ENCODE measurements at places on chromosomes 11 and 22.

DNA sequence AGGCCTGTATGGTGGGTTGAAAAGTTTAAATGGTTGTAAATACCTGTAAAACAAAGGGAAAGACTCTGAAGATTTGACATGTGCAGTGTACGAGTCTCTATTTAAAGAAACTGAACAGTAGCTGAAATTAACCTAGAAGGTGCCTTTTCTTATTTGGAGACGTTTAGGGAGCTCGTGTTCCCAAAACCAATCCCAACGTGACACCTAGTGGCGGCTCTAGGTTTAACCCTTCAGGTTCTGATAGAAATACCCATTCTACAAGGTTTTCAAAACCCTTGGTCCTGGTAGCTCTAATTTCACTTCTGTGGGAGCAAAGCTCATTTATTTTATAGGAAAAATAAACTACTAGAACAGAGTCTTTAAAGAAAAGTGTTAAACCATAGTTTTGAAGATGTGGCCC lies 258.3 kb downstream of the LRRC4C start:
- DNase-seq, result no peak

DNA sequence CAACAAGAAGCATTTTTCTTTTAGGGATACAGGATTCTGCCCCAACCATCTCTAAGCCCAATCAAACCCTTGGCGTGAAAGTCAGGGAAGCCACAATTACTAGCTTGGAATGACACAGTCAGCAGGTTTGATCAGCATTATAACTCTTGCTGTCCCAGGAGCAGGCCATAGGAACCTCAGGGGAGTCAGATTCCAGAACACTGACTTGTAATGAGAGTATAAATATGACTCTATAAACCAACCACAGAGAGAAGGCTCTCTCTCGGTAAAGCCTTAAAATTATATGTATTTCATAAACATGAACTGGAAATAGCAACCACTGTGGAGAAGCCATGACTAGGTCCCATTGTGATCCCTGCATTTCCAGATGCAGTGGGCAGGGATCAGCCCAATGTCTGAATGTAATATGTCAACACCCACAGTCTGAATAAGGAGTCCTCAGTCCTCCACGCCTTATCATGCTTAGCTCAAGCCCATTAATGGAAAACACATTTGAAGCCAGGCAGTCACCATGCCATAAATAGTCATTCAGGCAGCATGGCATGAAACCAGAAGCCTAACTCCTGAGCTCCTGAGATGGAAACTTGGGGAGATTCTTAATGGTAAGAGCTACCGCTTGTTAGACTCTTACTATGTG lies 99.1 kb upstream of the MTNR1B start:
- DNase-seq, result no peak

DNA sequence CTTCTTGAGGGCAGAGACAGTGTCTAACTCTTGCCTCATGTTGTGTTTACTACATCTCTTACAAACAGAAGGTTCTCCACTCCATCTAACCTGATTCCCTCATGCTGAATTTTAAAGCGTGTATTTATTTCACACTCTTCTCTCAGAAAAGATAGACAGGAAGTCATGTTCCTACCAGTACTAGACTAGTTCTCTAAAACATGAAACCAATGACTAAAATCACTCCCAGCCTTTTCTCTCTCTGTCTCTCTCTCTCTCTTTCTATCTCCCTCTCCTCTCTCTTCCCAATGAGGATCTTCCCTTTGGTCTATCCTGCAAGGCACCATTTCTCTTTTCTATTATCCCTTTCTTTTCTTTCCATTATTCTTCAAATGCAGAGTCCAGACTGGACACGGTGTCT lies 391.9 kb upstream of the CADM1 start:
- no peak for DNase-seq

DNA sequence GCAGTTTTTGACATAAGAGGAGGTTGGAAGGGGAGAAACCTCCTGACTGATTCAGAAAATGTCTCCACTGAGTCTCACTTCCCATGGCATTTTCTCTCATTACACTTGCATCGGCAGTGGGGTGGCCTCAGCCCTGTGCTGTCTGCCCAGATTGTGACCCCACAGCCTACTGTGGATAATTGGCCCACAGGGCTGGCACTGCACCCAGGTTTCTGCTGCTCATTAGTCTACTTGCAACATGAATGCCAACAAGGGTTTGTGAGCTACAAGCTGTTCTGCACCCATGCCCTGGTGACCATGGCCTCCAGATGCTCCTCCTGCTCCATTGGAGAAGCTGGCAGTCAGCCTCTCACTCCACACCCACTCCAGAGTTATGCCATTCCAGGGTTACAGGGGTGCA lies 296.0 kb downstream of the CTTN start:
- DNase-seq, result no peak

DNA sequence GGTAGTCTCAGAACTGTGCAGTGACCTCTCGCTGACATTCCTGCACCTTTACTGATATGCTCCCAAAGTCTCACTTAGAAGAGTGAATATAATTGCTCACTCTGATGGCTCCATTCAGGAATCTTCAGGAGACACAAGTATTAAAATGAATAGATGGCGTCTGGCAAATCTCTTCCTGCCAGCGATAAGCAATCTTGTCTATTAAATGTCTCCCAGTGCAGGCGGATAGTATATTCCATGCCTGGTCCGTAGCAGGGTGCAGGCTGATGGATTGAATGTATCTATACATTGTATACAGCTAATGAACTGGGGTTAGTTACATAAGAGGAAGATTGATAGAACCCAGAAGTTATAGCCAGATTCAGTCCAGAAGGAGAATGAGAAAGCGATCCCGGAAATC lies 575.3 kb downstream of the NTM start:
- DNase-seq, result no peak

DNA sequence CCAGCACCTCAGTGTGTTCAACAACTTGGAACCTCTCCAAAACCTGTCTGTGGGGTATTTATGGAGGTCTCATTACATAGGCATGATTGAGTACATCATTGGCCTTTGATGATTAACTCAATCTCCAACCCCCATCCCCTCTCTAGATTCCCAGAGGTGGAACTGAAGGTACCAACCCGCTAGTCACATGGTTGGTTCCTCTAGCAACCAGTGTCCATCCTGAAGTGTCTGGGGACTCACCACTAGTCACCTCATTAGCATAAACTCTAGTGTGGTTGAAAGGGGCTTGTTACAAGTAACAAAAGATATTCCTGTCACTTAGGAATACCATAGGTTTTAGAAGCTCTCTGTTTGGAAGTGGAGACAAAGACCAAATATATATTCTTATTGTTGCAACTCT lies 40.3 kb downstream of the SIK2 start:
- DNase-seq, result no peak

GRCh38 chr11:22920939-22921565 lies 60.8 kb upstream of the CCDC179 start:
- no peak for DNase-seq

DNA sequence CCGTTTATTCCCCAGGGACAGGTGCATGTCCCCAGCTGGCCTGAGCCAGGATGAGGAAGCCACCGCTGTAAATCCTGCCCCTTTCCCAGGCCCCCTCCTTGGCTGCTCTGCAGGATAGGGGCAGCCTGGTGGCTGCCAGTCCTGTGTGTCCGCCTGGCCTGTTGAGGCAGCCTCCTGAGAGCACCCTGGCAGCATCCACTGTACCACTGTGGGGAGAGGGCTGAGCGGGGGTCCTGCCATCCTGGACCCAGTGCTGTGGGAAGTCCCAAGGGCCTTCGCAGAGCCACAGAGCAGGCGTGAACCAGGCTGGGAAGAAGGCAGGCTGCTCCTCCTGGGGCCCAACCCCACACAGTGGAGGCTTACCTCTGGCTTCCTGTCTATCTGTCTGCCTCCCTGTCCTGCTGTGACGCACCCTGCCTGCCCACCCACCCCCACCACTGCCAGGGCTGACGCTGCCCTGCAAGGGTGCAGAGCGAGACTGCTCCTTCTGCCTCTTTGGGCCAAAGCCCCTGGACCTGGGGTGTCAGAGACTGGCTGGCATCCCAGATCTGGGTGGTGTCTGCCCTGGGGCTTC lies 8.4 kb downstream of the KCTD17 start:
- DNase-seq, result no peak

DNA sequence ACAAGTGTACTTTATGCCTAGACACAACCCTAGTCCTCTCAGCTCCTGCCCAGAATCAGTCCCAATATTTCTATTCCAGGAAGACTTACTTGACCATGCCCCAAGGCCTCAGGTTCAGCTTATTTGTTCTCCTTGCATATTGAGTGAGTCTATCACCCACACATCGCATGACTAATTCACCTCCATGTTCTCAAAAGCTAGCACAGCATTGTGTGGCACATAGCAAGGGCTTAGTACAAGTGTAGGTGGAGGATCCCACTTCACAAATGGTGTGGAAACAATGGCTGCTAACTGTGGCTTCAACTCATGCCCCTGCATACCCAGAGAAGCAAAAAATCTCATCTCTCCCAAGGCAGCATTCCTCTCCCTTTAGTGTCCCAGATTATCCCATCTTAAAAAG lies 602.6 kb upstream of the API5 start:
- no peak for DNase-seq

DNA sequence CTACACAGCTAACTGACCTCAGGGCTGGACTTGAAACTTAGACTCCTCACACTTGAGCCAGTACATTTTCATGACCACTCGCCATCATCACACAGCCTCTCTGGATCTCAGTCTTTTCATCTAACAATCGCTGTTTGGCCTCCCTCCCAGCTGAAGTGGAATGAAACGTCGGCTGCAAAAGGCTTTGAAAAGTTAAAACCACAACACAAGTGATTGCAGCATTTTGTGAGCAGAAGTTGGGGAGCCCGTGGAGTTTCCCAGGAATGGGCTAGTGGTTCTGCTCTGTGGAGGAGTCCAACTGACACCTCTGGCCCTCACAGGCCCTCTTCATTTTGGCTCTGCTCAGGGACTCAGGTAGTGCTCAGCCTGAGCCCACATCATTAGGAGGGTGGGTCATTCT lies 35.9 kb upstream of the TRIM29 start:
- no peak for DNase-seq

- no peak for DNase-seq
These were observed 922 bp downstream of the CRACR2B start for GRCh38 chr11:828506-829175.

DNA sequence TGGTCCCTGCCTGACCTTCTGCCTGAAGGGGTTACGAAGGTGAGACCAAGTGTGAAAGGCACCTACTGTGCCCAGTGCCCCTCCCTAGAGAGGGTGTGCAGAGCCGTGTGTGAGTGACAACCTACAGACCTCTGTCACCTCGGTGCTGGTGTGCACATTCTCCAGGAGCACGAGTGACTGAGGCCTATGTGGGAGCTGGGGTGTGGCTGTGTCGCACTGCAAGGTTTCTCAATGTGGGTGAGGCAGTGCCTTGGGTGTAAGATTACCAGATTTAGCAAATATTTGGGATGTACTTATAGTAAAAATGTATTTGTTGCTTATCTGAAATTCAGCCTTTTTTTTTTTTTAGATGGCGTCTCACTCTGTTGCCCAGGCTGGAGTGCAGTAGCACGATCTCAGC lies 5.6 kb downstream of the STARD10 start:
- no peak for DNase-seq

- DNase-seq, result no peak
These were observed 159.9 kb downstream of the CCDC34 start for GRCh38 chr11:27203077-27203647.

GRCh38 chr11:36774603-36775002 lies 176.6 kb upstream of the RAG2 start:
- no peak for DNase-seq

DNA sequence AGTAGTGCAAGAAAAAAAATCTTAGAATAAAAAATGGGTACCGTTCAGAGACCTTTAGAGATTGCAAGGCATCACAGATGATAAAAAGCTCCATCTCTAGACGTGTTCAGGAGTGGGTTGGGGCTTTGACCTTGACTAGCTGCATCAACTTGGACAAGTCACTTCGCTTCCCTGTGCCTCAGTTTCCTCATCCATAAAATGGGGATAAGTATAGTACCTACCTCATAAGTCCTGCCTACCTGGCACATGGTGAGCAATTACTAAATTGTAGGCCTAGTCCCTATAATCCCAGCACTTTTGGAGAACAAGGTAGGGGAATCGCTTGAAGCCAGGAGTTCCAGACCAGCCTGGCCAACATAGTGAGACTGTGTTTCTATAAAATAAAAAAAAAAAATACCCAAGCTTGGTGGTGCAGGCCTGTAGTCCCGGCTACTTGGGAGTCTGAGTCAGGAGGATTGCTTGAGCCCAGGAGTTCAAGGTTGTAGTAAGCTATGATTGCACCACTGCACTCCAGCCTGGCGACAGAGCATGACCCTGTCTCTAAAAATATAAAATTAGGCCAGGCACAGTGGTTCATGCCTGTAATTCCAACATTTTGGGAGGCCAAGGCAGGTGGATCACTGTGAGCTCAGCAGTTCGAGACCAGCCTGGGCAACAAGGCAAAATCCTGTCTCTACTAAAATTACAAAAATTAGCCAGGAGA lies 6.0 kb upstream of the F2 start:
- no peak for DNase-seq

DNA sequence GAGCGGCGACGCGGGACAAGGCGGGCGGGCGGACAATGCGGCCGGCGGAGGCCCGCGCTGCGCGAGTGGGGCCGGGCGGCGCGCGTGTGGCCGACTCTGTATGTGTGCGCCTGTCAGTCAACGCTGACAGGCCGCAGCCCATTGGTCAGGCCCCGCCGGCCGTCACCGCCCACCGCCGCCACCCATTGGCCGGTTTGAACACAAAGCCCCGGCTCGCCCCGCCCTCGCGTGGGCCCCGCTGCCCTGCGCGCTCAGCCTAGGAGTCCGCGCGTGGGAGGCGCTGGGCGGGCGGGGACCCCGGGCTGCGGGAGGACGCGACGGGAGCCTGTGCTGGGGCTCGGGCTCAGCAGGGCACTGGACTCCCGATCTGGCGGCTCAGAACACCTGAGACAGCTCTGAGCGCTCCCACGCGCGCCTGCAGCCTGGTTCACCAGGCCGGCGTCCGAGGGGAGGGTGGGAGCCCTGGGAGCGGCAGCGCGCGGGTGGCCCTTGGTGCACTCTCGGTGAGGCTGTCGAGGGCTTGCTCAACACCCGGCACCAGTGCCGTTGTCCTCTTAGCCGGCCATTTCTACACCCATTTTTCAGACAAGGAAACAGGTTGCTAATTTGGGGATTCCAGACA lies at the start of gene SUN2:
Gene SUN2, minus strand, starts transcription at position 88 of the 622 bp plus-strand sequence. CDS start 3,370 bp downstream, outside the sequence.
- peak; percentile 91 for DNase-seq

- no peak for DNase-seq
These were observed 33.7 kb downstream of the GNB1L start for GRCh38 chr22:19820880-19821522.

DNA sequence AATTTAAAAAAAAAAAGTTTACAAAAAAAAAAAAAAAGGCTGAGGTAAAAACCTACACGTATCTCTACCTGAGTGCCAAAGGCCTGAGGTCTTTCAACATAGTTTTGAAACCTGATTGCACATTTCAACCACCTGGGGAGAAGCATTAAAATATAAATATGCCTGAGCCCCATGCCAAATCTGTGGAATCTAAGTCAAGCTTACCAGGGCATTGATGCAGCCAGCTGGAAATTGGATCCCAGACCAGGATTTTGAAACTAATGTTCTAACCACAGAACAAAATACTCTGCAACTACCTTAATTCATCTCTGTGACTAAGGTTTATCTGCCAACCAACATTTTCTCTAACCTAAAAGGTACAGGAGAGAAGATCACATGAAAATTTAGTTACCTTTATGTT lies 38.8 kb upstream of the CHRNA10 start:
- no peak for DNase-seq
